ENCODE measurements at places on chromosomes 1 and 21.
A peak's percentile ranks its signal among the peaks of the same experiment; 100 is the strongest.

DNA sequence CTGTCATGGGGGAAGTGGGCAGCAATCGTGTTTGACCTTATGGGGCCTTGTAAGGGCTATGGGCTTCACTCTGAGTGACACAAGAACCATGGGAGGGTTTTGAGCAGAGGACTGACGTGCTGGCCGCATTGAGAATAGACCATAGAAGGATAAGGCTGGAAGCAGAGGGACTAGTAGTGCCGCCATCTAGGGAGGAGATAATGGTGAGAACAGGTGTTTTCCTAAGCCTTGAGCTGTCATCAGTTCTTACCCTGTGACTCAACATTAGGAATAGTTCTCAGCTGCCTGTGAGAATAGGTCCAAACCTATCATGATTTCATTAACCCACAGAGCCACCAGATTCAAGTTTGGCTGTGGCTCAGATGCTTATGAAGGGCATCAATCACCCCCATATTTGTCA is 228.5 kb downstream of the CACNA1E start:
- DNase-seq: no peak

- DNase-seq: no peak
Measured at GRCh38 chr1:222109836-222110235, 367.9 kb upstream of the DUSP10 start.

- DNase-seq: no peak
Measured at GRCh38 chr1:160821627-160822026, 25.7 kb downstream of the LY9 start.

GRCh38 chr1:156945881-156946661 is 25.6 kb downstream of the LRRC71 start:
- no peak for DNase-seq

- DNase-seq: no peak
Measured at GRCh38 chr1:22418933-22419382, 32.7 kb upstream of the ZBTB40 start.

DNA sequence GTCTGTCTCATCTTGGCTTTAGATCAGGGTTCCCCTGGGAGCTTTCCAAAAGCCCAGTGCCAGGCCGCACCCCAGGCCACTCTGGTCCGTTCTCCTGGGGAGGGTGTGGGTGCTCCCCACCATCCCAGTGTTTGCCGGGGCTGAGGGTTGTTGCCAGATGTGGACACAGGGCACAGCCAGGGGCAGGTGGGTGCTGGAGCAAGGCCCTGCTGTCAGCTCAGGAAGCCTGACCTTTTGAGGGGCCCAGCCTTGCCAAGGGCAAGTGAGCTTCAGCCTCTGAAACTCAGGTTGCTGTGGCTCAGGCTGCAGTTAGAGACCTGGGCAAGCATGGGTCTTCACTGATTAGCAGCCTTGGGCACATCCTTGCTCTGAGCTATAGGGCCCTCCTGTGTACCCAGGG is 22.8 kb upstream of the ZBTB21 start:
- no peak for DNase-seq

DNA sequence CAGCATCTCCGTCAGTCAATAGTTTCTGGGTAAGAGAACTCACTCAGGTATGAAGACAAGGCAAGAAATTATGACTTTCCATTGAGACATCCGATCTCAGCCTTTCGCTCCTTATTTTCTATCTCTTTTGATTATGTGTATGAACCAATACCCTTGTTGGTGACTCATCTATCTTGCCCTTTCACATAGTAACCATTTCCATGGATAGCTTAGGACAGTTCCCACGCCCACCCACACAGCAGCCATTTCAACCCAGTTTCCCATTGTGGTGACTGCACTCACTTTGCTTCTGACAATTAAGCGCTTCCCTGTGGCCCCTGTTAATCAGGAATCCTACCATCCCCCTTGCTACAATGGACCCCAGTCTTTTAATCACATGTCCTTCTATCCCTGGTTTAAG is 210.6 kb upstream of the ADGRL2 start:
- no peak for DNase-seq

DNA sequence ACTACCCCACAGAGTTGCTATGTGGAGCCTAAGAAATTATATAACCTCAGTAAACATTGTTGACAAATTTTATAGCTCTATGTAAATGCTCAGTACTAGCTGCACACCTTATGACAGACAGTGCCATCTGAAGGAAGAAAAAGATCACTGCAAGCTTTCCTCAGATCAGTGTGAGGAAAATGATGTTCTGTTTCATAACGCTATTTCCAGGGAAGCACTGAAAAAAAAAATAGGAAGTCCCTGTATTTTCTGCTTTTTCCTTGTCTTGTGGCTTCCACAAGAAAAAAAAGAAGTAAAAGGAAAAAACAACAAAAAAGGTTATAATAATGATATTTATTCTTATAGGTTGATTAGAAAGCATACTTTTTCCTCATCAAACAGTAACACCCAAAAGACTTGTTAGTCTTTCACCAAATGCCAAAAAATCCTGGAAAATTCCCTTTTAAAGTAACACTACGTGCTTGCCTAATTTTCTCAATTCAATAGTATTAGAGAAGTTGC is 23.2 kb downstream of the LYST start:
- no peak for DNase-seq

DNA sequence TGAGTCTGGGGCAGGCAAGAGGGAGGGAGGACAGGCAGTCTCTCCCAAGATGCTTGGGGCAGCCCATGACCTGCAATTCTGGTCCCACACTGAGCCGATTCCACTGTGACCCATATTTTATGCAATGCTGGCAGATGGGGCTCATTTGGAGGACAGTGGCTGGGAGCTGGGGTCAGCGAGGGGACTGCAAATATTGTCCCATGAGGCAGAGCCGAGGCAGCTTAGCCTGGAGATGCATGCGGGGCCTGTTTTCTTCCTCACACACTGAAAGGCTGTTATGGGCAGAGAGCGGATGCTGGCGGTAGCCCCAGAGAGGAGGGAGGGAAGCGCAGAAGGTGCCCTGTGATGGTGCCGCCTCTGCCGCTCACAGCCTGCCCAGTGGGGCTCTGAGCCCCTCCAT is 128.5 kb upstream of the POU3F1 start:
- DNase-seq: no peak

DNA sequence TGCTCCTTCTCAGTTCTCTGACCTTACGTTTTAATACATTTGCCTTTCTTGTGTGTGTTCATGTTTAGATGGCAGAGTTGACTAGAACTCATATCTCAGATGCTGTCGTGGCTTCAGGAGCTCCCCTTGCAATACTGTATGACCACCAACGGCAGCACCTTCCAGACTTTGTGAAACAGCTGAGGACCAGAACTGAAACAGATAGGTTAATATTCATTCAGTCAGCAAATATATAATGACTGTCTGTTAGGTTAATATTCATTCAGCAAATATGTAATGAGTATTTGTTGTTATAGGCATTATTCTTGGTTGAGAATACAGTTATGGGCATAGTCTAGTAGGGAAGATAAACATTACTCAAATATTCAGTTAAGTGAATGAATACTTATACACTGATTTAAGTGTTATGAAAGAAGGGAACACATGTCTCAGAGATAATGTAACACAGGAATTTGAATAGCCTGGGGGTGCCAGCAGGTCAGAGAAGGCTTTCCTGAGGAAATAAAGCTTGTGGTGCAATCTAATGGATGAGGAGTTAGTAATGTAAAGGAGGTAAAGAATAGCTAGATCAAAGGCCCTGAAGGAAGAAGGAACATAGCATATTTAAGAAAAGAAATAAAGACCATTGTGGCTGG is 88.5 kb downstream of the CEP350 start:
- DNase-seq: no peak

- DNase-seq: no peak
Measured at GRCh38 chr1:42380586-42381279, at the start of gene RIMKLA. RIMKLA (plus strand) TSS chr1:42380792; CDS start chr1:42380935, 143 bp downstream.

- no peak for DNase-seq
Measured at GRCh38 chr1:200226268-200226968, 183.4 kb downstream of the ZNF281 start.

- no peak for DNase-seq
Measured at GRCh38 chr1:116842654-116843053, 67.1 kb upstream of the PTGFRN start.

DNA sequence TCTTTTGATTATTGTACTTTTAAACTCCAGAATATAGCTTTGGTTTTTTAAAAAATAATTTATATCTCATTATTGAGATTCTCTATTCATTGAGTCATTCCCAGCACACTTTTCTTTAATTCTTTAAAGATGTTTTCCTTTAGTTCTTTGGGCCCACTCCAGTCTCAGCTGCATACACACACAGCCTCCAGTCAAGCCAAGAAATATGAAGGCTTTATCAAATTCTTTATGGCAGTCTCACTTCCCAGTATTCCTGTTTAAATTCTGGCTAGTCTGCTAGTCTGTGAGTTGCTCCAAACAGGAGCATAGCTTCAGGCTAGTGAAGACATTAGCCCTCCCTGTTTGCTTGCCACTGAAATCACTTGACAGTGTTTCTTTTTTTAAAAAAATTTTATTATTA is 61.2 kb downstream of the CRP start:
- DNase-seq: no peak

GRCh38 chr1:223771814-223772770 is 59.8 kb downstream of the CAPN2 start:
- DNase-seq: no peak

DNA sequence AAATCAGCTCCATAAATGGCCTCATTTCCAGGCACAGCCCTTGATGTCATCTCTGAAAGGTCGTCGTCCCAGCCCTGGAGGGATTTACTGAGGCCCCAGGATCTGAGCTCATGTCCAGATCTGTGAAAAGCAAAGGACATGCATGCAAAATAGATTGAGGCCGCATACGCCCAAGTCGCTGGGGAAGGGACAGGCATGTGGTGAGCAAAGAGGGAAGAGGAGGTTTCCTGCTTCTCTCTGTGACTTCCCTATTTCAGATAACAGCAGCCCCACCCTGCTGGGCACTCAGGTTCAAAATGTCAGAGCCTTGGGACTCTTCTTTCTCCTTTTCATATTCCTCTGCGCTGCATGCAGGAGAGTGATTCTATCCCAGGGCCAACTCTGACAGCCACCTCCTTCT is 197.2 kb downstream of the ADSS2 start:
- DNase-seq: no peak

DNA sequence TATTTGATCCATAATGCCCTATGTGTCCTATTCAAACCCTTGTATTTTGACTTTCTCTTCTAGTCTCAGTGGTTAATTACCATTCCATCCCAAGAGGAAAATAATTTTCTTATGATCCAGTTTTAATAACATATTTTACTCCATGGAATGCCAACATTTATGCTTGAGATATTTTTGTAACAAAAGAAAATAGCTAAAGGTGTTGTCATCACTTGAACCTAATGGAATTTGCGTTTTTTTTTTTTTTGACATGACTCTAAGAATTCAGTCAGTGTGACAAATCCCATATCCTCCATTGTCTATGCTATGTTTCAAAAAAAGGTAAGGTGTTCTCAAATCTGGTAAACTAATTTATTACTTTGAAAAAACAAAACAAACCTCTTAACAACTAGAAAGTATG is 324.1 kb upstream of the ADAMTS5 start:
- no peak for DNase-seq

DNA sequence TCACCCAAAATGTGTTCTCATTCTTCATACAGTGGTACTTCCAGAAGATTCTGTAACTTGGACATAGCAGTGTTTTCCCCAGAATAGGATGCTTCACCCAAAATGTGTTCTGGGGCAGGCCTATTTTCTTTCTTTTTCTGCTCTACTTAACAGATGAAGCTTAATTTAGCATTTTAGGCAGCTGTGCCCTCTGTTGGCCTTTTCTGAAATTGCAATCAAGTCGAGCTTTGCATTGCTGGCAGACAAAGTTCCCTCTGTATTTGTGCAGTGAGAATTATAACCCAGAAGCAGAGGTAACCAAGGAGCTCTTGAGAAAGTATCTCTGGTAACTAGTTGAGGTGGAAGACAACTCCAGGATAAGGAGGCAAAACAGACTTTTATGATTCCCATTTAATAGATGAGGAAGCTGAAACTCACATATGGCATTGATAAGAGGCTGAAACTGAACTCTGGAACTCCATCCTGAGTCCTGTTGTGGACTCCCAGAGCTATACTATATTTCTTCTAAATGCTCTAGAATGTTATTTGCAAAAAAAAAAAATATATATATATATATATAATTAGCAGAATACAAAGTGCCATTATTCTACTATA is 50.3 kb upstream of the L1TD1 start:
- DNase-seq: peak; percentile 4

DNA sequence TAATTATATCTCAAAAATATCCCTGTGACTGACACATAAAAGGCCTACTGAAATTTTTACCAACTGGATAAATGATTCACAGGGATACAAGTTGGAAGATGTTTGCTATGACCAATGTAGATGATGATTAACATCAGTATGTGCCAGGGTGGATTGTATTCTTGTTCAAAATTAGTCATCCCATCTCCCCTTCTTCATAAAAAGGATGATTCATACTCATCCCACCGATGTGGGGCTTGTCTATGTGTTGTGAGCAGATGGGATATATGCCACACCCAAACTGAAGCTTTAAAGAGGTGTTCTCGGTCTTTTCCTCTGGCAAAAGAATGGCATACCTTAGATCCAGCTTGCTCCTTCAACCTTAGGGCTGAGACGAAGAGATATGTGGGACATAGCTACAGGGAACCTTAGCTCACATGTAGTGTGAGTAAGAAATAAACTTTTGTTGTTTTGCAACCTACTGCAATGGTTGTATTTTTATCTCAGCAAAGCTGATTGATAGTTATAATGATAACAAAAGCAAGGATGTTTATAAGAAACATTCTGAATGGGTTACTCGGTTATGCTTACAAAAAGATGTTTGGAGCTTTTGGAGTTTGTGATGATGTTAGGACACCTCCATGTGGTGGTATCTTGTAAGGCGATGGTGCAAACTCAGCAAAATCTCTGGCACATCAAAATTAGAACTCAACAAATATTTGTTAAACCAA is 29.4 kb downstream of the SPATA17 start:
- DNase-seq: no peak

DNA sequence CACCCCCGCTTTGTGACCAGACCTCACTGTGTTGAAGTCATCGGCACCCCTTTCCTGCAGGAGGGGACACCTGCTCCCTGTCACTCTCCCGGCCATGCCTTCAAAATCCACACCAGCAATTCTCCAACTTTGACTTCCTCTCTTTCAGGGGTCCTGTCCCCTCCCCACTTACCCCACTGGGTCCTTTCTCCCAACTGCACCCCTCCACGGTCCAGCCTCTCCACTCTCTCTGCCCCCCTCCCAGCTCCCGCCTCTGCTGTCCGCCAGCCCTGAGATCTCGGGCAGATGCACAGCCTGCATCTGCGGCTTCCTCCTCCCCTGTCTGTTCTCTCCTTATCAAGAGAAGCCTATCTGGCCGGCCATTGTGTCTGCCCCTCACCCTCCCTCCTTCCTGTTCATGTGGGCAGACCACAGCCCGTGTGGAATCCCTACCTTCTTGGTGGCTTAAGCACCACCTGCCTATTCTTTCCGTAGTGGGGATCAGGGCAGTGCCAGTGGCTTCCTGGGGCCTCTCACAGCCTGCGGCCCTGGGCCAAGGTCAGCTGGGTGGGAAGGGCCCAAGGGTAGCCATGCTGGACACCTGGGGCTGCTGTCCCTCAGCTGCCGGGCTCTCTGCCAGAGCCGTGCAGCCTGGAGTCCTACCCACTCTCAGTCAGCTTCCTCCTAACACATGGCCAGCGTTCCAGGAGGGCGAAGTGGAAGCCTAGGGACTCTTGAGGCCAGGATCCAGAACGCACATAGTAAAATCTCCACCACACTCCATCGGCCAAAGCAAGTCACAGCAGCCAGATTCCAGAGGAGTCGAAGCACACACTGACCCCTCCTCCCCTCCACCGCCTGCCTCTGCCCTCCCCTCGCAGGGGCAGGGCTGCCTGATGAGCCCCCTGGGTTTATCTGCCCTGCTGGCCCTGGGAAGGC is 5.1 kb upstream of the HES4 start:
- no peak for DNase-seq

All from stimulated activated CD8-positive, alpha-beta memory T cell treated with anti-CD3 and anti-CD28 coated beads, Interleukin-12 subunit alpha, Interleukin-12 subunit beta, amount 100 ng/mL, for 1 hour (primary cell).